DMS79 treated with DMSO at 0.1 percent for 48 hours (cell line): ENCODE measurements at places on chromosomes 6 and 20.
A peak's percentile ranks its signal among the peaks of the same experiment; 100 is the strongest.

DNA sequence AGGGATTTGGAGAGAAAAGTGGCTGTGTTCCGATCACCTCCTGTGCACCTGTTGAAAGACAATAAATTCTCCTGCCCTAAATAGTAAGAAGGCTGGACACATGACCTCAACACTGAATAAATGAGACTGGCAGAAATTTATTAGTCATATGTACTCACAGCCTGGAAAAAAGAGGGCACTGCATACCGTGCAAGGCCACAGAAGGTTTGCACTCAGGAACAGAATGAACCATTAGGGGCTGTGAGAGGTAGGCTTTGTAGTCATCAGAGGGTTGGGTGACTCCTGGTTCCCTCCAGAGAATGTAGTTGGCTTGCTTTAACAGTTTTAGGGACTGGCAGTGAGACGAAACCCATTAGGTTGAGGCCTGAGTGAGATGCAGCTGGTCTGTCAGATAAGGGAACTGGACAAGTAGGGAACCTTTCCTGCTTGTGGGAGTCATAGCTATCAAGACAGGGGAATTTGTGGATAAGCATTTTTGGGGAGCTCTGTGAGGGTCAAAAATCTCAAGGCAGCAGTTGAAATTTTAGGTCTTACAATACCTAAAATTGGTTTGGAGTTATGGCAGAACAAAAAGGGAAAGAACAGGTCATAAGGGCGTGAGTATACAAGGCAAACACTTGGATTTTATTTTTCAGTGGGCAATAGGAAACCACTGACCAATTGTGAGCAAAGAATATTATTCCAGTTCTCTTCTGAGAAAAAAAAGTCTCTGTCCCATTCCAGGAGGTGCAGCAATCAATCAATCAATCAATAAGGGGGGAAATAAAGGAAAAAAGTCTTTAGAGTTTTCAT is 67.9 kb upstream of the BTN3A2 start:
- DNase-seq: no peak

DNA sequence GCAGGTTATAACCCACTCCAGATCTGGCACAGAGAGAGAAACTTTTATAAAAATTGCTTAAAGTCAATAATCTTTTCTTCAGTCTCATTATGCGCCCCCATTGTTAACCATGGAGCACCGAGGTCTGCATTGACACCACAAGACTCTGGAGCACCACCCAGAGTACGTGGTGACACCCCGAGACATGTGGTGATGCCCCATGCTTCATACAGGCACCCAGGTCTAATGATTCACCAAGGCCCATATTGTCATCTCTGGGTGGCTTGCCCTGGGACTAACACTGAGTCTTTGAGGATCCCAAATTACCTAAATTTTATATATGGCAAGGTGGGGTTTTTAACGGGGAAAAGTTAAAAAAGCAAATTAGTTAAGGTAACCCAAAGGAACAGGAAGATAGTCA is 31.1 kb downstream of the CD109 start:
- no peak for DNase-seq

GRCh38 chr6:3370361-3371221 is 86.3 kb downstream of the SLC22A23 start:
- DNase-seq: no peak

DNA sequence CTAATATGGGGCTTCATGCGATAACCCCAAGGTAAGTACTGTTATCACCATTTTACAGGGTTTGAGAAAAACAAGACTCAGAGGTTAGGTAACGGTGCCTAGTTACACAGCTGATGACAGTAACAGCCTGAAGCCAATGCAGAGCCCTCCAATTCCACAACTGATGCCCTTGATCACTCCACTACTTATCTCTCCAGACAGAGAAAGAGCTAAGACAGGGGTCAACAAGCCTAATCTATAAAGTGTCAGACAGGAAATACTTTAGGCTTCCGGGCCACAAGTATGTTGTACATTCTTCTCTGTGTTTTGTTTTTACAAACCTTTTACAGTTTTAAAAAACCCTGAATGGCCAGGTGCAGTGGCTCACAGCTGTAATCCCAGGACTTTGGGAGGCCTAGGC is 50.9 kb downstream of the MAP7 start:
- no peak for DNase-seq

DNA sequence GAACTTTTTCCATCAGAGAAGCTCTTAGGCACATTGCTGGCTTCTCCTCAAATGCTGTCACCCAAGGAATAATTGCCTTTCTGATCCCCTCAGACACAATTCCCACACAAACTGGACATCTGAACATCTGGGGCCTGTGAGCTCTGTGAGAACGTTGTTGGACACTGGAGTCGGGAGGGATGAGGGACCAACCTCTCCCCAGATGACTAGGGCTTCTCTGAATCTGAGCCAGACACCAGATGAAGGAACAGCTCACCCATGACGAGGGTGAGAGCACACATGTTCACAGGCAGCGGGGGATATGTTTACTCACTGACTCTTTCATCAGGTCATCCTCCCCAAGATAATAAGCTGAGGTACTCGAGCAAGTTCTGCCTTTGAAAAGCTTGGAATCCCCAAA is 283.9 kb upstream of the SUPT3H start:
- no peak for DNase-seq

- DNase-seq: no peak
Observed at GRCh38 chr6:75504465-75505222, 11.0 kb upstream of the FILIP1 start.

DNA sequence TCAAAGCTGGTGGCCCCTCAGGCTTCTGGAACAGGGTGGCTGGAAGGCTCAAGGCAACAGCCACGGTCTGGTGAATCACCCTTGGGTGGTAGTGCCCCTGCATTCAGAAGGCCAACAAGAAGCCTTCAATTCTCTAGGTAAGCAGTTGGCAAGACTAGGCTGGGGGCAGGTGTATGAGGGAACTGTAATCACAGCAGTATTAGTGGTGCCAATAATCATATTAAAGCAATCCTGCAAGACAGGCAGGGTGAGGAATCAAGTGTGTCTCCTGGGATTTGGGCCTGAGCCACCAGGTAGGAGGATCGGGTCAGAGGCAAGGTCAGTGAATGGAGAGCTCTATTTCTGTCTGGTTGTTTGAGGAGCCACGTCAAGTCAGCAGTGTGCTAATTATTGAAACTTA is 24.9 kb upstream of the SCUBE3 start:
- DNase-seq: no peak

DNA sequence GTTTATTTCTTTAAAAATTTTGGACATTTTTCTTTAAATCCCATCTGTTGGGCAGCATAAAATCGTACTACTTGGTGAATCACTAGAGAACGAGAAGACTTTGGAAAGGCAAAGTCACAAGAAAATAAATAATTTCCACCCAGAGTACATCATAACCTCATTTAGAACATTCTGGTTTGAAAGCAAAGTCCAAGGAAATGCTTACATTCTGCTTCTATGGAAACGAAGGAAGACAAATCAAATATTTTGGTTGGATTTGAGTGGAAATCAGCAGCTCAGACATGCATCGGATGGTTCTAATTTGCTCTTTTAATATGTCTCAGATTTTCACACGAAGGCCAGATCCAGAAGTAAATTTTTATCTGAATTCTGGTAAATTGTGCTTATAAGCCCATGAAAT is 60.7 kb upstream of the LTV1 start:
- no peak for DNase-seq

- DNase-seq: no peak
Observed at GRCh38 chr6:152404936-152405595, 232.1 kb downstream of the SYNE1 start.

GRCh38 chr20:33668466-33669155 is 1.9 kb downstream of the ACTL10 start:
- DNase-seq: no peak

DNA sequence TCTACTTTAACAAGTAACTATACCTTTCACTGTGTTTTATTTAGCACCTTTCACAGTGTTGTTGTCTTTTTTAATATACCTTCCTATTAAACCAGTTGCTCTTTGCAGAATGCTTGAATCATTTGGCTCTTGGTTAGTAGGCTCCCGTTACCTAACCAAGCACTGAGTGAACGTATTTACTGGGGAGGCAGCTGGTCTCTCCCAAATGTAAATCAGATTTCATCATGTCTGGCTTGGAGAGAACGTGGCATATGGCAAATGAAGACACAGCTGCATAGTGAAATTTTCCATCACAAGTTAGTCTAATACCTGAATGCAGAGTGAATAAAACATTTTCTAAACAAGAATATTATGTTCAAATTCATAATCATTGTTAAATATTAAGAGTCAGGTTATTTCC is 12.4 kb downstream of the HTR1E start:
- no peak for DNase-seq

DNA sequence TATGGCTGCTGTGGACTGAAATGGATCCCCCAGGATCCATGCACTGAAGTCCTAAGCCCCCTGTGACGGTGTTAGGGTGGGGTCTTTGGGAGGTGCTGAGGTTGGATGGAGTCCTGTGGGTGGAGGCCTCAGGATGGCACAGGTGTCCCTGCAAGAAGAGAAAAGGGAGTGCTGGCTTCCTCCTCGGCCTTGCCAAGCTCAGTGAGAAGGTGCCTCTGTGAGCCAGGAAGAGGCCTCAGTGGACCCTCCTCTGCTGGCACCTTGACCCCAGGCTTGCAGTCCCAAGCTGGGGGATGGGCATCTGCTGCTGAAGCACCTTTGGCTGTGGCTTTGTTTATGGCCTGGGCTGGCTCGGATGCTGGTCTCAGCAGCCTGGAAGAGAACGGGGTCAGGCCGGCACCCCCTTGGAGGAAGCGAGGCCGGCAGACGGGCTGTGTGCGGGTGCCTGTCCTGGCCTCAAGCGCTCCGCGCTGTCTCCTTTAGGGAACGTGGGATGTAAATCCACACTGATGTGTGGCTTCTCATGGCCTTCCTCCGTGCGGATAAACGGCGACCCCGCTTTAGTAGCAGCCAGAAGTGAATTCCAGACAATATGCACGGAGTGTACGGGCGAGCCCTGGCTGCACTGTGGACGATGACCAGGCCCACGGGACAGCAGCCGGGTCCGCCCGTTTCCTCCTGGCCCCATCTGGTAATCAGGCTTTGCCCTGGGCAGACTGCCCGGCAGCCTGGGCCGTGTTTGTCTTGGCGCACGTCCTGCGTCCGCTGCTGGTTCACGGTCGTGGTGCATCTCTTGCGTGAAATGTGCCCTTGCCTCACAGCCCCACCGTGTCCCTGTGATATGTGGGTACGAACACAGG is 182.6 kb downstream of the ERMARD start:
- no peak for DNase-seq

DNA sequence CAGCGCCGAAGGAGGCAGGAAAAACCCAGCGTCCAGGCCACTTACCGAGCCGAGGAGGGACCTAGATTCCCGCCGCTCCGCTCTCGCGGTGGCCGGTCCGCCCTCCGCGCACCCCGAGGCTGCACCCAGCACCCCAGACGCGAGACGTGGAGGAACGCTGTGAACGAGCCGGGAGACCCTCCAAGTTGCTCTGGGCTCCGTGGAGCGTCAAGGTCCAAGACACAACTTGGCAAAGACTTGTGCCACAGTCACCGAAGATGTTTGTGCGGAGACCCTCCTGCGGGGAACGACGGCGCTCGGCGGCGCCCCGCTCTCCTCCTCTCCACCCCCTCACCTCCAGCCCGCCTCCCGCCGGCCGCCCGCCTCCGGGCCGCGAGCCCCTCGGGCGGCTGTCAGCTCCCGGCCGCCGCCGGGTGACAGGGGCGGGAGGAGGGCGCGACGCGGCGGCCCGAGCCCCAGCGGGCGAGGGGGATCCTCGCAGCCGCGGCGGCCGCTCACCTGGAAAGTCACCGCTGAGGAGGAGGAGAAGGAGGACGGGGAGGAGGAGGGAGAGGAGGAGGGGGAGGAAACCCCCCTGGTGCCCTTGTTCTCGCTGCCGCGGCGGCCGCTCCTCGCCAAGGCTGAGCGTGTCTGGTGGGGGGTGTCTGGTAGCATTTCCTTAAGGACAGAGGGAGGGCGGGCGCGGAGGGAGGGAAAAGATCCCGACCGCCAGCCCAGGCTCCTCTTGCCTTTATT is 637 bp upstream of the HIVEP2 start:
- DNase-seq: peak; percentile 70

GRCh38 chr6:154156135-154156896 is 117.3 kb downstream of the OPRM1 start:
- peak; percentile 60 for DNase-seq

DNA sequence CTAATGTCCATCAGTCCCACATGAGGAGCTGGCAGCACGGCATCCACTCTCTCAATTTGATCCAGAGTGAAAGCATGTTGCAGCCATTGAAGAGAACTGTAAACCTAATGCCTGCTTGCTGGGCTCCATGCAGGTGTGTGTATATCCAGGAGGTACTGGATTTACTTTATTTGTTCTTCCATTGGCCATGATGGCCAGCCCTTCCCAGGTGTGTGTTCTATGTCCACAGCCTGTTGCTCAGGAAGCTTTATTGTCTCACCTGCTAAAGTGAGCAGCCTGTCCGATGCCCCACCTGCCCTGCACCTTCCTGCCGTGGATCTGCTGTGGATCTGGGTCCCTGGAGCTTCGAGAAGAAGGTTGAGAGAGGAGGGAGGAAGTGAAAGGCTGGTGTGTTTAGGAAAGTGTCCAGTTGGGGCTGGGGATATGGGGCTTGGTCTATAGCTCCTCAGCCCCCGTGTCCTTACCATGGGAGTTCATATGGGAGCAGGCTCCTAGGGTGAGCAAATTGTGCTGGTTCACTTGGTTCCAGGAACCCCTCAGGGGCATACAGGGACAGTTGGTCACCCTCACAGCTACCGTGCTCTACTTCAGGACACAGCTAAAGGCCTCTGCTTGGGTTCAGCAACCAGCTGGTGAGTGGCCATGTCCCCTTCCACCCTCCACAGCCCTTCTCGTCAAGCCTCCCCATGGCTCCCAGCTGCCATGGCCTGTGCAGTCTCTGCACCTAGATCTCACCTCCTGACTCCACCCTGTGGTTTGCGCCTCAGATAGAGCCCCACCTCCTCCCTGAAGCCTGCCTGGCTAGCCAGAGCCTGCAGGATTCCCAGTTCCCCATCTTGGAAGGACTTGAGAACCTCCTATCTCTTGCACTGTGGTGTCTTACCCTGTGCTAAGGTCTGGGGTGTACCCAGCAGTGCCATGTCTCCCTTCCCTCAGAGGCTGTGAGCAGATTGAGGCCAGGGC is 12.7 kb downstream of the TREML2 start:
- no peak for DNase-seq

DNA sequence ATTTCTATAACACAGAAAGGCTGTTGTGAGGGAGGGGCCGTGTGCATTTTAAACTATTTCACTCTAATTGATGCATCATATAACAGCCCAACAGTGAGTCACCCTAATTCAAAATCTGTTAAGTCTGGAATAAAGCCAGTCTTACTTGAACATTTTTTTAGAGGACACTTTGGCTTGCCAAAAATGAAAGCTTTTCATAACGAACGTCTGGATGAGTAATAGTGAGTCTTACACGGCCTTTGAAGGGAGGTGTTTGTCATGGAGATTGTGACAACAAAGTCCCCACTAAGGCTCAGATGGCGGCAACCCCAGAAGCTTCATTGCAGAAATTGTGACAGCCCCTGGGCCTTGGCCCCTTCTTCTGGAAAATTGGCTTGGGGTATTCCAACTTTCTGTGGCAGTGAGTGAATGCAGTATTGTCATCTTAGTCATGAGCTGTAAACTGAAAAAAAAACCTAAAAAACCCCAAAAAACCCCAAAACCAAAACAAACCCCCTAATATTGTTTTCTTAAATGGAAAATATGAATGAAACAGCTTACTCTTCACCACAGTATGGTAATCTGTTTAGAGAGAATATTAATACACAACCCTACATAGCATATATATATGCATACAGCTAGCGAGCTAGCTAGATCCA is 92.6 kb upstream of the CLDN20 start:
- peak; percentile 9 for DNase-seq

- peak; percentile 45 for DNase-seq
Observed at GRCh38 chr6:108872575-108872974, 24.4 kb downstream of the ARMC2 start.

- no peak for DNase-seq
Observed at GRCh38 chr20:38300438-38300837, 3.5 kb upstream of the BPI start.
